ENCODE measurements at places on chromosomes 3 and 15. TPM values are rescaled to one million over a fixed set of nuclear protein-coding genes. Genes with fewer than 3 reads are reported as not detected.

DNA sequence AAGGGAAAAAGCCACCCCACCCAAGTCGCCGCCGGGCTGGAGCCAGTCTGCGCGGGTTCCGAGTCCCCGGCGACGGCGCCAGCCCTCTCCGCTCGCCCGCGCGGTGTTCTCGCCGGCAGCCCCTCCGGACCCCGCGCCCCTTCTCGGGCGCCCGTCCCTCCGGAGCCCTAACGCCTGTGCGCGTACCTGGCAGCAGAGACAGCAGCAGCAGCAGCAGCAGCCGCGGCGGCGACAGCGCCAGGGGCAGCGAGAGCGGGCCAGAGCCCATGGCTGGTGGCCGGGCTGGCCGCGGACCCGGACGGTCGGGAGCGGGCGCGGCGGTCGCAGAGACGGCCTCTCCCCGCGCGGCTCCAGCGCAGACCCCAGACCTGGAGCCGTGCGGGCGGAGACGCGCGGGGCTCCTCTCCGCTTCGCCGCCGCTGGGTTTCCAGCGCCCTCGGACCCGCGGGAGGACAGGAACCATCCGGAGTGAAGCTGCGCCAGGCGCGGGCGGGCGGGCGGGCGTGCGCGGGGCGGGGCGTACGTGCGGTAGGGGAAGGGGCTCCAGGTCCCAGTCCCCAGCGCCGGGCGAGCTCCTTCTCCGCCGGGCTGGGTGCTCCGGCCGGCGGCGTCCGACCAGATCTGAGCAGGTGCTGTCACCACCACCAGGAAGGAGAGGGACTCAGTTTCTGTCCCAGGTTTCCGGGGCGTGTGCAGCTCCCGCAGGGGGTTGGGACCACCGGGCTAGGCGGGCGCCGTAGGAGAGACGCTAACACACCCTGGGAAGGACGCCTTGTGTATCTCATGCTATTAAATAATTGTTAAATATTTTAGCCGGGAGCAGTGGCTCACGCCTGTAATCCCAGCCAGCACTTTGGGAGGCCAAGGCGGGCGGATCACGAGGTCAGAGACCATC is at the start of gene CHRNA3:
TSS of gene CHRNA3 (minus strand) at position 470 of the 895 bp plus-strand sequence. CDS start at position 268, 202 bp downstream.
- DNase-seq = no peak

DNA sequence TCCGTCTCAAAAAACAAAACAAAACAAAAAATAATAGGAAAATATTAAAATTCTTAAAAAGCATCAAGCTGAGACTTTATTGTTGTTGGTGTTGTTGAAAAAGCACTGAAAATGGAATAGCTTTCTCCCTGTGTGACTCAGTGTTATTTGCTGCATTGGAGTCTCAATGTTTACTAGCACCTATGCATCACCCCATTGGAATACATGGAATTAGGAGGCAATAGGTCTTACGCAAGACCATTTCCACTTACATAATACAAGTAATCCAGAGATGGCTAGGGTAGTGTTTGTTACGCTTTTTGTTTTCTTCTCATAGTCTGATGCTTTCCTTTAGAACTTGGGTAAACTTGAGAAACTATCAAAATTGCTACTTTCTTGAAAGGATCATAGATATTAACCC is 15.2 kb downstream of the GXYLT2 start:
- DNase-seq = no peak

- no peak for DNase-seq
These were observed 28.5 kb downstream of the ACKR4 start for GRCh38 chr3:132625613-132626012.

DNA sequence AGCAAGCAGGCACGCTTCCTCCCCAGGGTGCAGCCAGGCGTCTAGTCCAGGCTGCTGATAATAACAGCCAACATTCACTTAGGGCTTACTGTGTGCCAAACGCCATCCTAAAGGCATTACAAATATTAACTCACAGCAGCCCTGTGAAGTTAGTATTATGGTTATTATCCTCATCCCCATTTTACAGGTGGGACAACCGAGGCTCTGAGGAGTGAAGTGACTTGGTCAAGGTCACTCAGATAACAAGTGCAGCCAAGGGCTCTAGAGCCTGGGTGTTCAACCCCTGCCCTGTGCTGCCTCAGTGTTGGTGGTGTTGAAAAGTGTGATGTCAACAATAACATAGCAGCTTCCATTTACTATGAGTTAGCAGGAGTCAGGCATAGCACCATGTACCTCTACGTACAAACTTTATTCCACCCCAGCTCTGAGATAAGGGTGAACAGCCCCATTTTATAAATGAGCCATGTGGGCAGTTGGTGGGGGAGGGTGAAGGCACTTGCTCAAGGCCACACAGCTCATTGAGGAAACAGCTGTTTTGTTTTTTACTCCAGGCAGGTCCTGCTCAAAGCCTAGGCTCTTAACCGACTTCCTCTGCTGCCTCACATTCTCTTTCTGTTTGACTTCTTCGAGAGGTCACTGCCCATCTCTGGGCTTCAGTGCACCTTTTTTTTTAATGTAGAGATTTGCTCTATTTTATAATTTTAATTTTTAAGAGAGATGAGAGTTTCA is 24.0 kb upstream of the TRH start:
- no peak for DNase-seq

The SLC30A4 gene
- total RNA-seq = 1.8 TPM

GRCh38 chr3:150545419-150546225 is 674 bp downstream of the SERP1 start:
- DNase-seq = peak; percentile 41

DNA sequence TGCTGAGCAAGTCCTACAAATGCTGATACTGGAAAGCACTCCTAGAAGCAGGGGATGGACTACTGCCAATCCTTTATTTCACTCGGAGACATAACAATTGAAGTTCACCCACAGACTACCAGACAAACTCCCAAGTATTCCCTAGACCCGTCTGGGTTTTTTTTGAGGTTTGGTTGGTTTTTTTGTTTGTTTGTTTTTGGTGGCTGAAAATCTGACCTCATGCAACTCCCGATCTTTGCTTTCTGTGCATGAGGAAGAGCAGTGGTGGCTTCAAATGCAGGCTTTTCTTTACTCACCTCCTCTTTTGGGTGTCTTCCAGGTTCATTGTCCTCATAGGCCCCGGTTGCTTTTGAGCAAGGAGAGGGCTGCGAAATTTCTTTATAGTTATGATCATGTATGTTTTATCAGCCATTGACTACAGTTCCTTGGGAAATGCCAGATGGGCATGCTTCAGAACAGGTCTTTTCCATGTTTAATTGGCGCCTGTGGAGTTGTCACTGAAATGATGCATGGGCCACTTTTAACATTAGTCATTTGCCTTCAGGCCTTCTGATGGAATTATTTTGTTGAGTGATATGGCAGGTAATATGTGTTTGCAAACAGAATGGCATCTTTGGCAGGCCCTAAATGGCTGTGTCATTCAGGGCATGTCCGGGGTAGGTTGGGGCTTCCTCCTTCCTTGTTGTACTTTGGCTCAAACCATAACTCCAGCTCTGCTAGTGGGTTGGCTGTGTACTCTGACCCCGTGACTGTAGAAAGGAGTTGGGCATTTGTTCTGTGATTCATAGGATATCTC is 81.3 kb upstream of the ZBED2 start:
- no peak for DNase-seq

The CACNA1D gene
- not detected for total RNA-seq
